Naive thymus-derived CD8-positive, alpha-beta T cell (primary cell): ENCODE measurements at places on chromosomes 1 and 21. TPM values are rescaled to one million over a fixed set of nuclear protein-coding genes. Genes with fewer than 3 reads are reported as not detected.

GRCh38 chr21:15560383-15561056, 169.3 kb upstream of the USP25 start:
- H3K27ac ChIP-seq: no peak overlapping the region
- DNase-seq: no peak
- H3K4me1 ChIP-seq: no peaks in the 10 kb centered on the region
- no peaks in the 10 kb centered on the region for H3K36me3 ChIP-seq

The CLEC20A gene
- total RNA-seq: 0.47 TPM

DNA sequence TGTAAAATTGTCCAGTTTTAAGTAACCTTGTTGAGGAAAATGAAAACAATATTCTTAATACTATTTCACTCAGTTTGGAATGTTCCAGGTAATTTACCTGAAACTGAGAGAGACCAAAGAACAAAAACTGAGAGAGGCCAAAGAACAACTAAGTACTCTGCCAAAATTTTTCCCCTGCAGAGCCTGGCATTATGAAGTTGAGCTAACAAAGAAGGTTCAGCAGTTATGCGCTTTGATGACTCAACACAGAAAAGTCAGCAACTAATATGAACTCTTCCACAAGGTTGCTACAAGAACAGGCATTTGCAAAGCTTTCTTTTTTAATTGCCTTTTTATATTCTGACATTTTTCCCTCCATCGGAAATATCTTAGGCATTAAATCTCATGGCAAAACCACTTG, 270.9 kb downstream of the CHRM3 start:
- H3K27ac ChIP-seq: no peak overlapping the region
- H3K4me3 ChIP-seq: no peak overlapping the region

The PRKAA2 gene
- not detected for total RNA-seq

DNA sequence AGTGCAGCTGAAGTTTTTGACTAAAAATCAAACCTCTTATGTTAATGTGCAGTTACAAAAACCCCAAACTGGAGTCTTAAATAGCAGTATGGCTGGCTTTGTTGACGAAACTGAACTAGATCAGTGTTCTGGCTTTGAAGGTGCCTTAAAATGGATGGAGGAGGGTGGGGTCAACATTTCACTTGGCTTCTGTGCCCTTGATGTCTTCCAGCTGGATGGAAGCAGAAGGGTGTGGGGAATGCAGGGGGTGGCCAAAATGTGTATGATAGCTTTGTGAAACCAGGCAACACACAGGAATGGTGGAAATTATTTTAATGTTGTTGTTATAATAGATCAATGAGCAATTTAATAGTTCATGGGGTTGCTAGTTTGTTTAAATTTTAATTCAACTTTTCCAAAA, 96.8 kb upstream of the C1orf105 start:
- no peak for DNase-seq
- H3K27ac ChIP-seq: no peak overlapping the region
- no peaks in the 10 kb centered on the region for H3K4me1 ChIP-seq
